CD4-positive, alpha-beta T cell (primary cell): ENCODE measurements at places on chromosomes 7 and 10.

DNA sequence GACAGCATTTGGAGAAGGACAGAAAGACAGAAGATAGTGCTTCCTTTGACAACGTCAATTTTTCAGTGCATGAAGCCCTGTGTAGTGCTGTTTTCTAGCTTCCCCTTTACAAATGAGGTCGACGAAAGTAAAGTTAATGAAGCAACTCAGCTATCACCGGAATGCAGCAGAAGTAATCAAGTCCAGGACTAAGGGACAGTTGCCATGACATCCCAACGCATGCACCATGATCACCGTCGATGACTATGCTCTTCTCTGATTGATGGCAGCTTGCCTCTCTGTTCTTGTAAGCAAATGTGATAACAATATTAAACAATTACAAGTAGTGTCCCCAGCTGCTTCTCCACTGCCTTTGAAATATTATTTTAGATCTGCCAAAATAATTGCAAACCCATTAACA lies 205.8 kb downstream of the FRMD4A start:
- DNase-seq = no peak

DNA sequence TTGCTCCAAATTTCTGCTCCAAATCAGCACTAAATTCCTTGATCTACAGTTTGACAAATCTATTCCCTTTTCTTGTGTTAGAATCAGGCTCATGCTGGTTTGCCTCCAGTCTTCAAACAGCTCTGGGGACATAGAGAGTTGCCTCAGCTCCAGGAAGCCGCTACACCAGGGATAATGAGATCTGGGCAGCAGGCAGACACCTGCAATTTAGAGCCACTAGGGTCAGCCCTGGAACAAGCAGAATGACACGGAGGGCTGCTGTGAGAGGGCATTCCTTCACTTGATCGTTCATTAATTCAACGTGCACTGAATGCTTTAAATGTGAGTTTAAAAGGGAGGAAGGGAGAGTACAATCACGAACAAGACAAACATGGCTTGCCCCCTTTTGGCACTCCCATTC lies 3.7 kb upstream of the ELMO1 start:
- DNase-seq = no peak

GRCh38 chr10:17802976-17803375 lies 6.2 kb upstream of the MRC1 start:
- DNase-seq = no peak

DNA sequence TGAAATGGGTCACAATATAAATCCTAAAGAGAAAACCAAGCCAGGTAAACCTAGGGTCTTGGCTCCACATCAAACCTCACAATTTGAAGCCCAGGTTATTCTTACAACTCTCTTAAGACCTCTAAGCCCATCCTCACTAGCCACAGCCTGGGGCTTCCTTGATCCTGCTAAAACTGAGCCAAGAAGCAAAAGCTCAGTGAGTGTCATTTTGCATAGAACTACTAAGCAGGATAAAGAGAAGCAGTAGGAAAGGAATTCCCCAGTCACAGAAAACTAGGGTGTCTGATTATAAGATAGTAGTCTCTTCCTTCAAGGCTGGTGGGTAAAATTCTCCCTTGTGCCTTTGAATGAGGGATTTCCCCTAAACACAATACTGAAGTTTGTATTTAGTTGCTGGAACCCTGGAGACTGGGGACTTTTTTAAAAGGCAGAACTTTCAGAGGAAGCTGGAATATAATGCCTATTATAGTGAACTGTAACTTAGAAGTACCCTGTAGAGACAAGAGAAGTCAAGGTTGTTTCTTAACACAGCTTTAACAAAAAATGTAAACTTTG lies 196.6 kb upstream of the KIAA1217 start:
- no peak for DNase-seq

GRCh38 chr7:2880874-2881533 lies 36.9 kb upstream of the GNA12 start:
- DNase-seq = no peak

GRCh38 chr10:3755440-3756359 lies 29.3 kb downstream of the KLF6 start:
- no peak for DNase-seq

DNA sequence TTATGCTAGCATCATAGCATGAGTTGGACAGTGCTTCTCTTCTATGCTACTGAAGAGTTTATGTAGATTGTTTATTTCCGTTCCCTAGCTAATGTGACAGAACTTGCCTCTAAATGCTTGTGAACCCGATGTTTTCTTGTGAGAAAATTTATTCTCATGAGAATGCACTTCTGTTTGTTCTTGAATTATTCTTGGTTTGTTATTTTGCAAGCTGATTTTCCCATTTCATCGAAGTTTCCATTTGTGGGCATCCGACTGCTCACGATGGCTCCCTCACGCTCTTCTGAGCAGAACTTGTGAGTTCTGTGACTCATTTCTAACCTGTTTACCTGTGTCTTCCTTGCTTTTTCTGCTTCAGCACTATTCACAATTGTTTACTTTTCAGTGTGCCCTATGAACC lies 59.9 kb downstream of the WDFY4 start:
- no peak for DNase-seq

DNA sequence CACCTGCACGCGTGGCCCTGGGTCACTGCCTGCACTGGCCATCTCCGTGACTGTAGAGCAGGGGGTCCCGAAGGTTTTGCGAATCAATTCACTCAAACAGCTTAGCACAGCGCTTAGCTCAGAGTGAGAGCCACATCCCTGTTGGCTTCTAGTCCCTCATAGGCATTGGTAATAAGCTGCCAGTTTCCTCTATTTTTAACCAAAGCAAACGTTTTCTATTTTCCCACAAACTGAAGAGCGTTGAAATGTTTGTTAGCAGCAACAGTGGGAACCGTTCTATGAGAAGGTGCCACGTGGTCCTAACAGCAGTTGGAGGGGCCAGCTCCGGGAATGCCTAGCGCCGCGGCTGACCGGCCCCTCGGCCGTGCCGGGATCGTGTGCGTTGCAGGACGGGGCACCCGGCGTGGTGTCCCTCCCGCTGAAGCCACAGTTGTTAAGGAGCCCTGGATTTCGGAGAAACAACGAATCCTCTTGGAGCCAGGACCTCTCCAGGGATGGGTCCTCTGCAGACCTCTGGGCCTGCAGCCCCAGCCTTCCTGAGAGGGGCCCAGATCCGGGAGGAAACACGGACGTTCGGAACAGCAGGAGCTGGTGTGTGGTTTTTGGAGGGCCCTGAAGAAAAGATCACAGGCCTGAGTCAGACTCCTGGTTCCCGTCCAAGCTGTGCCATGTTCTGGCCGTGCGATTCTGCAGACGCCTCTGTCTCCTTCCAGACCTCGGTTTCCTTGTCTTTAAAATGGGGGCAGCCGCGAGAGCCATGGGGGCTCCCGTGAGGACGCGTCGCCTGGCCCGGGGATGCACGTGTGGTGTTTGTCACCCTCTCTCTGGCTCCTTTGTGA lies 40.3 kb downstream of the FAM20C start:
- no peak for DNase-seq
